ENCODE measurements at places on chromosomes 16 and 17.
A peak's percentile ranks its signal among the peaks of the same experiment; 100 is the strongest.

- H3K4me3 ChIP-seq: no peak overlapping the region
- no peak for DNase-seq
- H3K36me3 ChIP-seq: no peaks in the 10 kb centered on the region
- H3K27me3 ChIP-seq: peaks cover 7% of the 10 kb centered on the region
- no peak overlapping the region for H3K27ac ChIP-seq
- H3K4me1 ChIP-seq: no peaks in the 10 kb centered on the region
Observed at GRCh38 chr16:77790912-77791311, 2.5 kb downstream of the VAT1L start.

DNA sequence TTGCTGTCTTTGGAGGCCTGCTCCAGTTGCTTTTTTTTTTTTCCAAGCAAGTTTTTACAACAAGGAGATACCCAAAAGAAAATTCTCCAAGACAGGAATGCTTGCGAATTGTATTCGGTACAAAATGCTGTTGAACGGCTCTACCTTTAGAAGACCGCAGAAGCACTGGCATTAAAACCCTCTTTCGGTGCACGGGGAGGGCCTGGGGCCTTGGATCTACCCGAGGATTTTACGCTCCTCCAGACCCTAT is 1.3 kb upstream of the HELZ start:
- H3K27me3 ChIP-seq: no peaks in the 10 kb centered on the region
- peaks cover 3% of the 10 kb centered on the region for H3K36me3 ChIP-seq
- DNase-seq: no peak
- H3K27ac ChIP-seq: no peak overlapping the region
- peaks cover 13% of the 10 kb centered on the region for H3K4me1 ChIP-seq

- no peak overlapping the region for H3K27ac ChIP-seq
- no peak for DNase-seq
- peak overlapping the region; percentile 78 for H3K4me3 ChIP-seq
- H3K4me1 ChIP-seq: peaks cover 5% of the 10 kb centered on the region
- H3K36me3 ChIP-seq: no peaks in the 10 kb centered on the region
Observed at GRCh38 chr16:88568710-88569613, 1.2 kb upstream of the ZC3H18 start.

DNA sequence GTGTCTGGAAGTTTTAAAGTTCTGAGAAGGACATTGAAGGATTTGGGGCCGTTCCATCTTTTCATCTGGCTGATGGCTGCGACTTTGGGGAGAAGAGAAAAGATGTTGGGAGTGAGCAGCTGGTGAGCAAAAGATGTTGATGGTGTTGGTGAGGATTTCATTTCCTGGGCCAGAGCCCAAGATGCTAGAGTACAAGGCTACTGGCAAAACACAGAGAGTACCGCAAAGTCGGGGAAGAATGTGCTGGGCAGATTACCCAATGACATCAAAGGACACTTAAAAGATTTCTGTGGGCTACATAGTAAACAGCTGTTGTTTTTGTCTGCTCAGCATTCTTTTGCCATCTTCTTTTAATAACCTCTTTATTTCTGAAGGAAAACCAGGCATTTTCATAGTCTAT is 49.4 kb upstream of the GAS7 start:
- no peak for DNase-seq
- H3K27ac ChIP-seq: no peak overlapping the region
- no peak overlapping the region for H3K4me3 ChIP-seq
- no peaks in the 10 kb centered on the region for H3K36me3 ChIP-seq

DNA sequence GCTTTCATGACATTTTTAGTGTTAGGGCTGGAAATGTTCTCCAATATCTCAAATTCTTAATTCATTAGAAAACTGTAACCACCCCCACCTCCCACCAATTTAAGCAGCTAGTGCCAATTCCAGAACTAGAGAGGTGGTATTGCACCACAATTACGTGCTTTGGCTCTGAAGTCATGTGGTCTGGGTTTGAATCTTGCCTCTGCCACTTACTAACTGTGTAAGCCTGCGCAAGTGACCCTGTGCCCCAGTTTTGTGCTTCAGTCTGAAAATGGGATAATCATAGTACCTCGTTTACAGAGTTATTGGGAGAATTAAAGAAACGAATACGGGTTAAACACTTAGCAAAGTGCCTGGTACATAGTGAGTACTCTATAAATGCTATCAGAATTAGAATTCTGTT is 14.2 kb upstream of the MPHOSPH6 start:
- no peak for DNase-seq
- H3K27ac ChIP-seq: no peak overlapping the region
- no peak overlapping the region for H3K4me3 ChIP-seq
- no peaks in the 10 kb centered on the region for H3K36me3 ChIP-seq
- H3K4me1 ChIP-seq: no peaks in the 10 kb centered on the region
- H3K27me3 ChIP-seq: no peaks in the 10 kb centered on the region

- H3K27ac ChIP-seq: no peak overlapping the region
- no peaks in the 10 kb centered on the region for H3K4me1 ChIP-seq
- H3K4me3 ChIP-seq: no peak overlapping the region
- H3K27me3 ChIP-seq: no peaks in the 10 kb centered on the region
- no peak for DNase-seq
- H3K36me3 ChIP-seq: no peaks in the 10 kb centered on the region
Observed at GRCh38 chr17:69560987-69561441, 146.5 kb downstream of the MAP2K6 start.

- DNase-seq: no peak
- no peaks in the 10 kb centered on the region for H3K4me1 ChIP-seq
- no peak overlapping the region for H3K27ac ChIP-seq
Observed at GRCh38 chr16:86066811-86067210, 167.8 kb downstream of the IRF8 start.

GRCh38 chr17:7167832-7168231 is 11.3 kb downstream of the ASGR1 start:
- no peaks in the 10 kb centered on the region for H3K36me3 ChIP-seq
- DNase-seq: no peak
- H3K4me1 ChIP-seq: no peaks in the 10 kb centered on the region
- no peaks in the 10 kb centered on the region for H3K27me3 ChIP-seq
- H3K27ac ChIP-seq: no peak overlapping the region
- H3K4me3 ChIP-seq: no peak overlapping the region

DNA sequence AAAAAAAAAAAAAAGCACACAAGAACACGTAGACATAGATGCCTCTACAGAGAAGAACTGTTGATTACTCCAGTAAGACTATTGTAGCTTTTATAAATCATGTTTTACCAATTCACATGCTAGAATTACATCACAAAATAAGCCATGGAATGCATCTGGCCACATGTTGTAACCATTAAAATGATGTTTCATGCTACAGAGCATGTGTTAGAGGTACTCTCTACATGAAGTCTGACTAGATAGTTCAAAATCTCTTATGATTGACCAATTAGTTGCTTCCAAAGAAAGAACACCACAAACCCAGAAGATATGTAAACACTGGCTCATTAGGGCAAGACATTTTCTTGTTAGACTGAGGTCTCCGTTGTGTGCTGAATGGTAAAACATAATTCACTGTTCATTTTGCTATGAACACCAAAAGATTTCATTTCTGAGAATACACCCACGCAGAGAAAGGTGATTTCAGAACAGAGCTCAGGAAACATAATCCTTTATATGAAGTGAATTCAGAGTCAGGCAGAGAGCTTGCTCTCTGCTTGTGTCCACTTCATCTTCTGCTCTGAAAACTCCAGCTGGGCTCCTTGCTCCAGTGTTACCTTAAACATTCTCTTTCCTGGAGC is 411.4 kb upstream of the SOX9 start:
- H3K4me3 ChIP-seq: no peak overlapping the region
- no peaks in the 10 kb centered on the region for H3K36me3 ChIP-seq
- H3K27me3 ChIP-seq: no peaks in the 10 kb centered on the region
- H3K27ac ChIP-seq: no peak overlapping the region

DNA sequence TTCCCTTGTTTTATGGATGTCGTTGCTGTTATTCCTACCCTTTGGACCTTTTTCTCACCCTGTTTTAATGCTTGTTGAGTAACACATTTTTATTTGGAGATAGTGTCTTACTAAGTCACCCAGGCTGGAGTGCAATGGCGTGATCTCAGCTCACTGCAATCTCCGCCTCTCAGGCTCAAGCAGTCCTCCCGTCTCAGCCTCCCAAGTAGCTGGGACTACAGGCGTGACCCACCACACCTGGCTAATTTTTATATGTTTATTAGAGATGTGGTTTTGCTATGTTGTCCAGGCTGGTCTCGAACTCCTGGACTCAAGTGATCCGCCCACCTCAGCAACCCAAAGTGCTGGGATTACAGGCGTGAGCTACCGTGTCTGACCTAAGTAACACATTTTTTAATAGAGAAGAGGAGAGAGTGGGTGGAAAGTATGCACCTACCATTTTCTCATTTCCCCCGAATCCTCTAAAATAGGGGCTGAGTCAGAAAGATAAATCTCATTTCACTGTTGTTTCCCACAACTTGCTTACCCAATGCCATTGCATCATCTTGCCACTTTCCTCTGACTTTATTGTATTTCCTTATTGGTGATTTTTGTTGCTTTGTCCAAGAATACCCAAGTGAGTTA is 7.0 kb downstream of the DHX40 start:
- no peaks in the 10 kb centered on the region for H3K27me3 ChIP-seq
- H3K4me3 ChIP-seq: no peak overlapping the region
- 0 out of 2 replicates have a peak overlapping the region, but pooled peaks have one; percentile 20 for H3K27ac ChIP-seq
- H3K4me1 ChIP-seq: peaks cover 4% of the 10 kb centered on the region
- no peak for DNase-seq

DNA sequence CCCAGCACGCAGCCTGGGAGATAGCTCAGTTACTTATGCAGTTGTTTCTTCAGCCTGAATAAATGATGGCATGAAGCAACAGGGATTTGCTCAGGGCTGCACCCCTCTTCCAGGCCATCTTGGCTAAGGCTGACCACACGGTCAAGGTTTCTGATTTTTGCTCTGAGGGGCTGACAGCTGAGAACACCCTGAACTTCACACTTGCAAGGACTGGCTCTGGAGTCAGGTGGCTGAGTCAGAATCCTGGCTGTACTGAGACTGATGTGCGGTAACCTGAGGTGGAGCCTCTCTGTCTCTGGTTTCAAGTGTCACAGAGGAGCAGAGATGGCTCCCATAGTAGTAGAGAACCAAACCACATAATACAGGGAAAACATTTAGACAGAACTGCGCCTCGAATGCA is 4.8 kb downstream of the MTHFSD start:
- H3K27me3 ChIP-seq: no peaks in the 10 kb centered on the region
- no peak for DNase-seq
- no peaks in the 10 kb centered on the region for H3K4me1 ChIP-seq
- no peak overlapping the region for H3K27ac ChIP-seq
- H3K36me3 ChIP-seq: no peaks in the 10 kb centered on the region
- no peak overlapping the region for H3K4me3 ChIP-seq

- H3K4me3 ChIP-seq: no peak overlapping the region
- H3K27ac ChIP-seq: no peak overlapping the region
- H3K4me1 ChIP-seq: no peaks in the 10 kb centered on the region
- no peaks in the 10 kb centered on the region for H3K27me3 ChIP-seq
- peaks cover 3% of the 10 kb centered on the region for H3K36me3 ChIP-seq
Observed at GRCh38 chr16:87979352-87979751, 28.1 kb downstream of the BANP start.

DNA sequence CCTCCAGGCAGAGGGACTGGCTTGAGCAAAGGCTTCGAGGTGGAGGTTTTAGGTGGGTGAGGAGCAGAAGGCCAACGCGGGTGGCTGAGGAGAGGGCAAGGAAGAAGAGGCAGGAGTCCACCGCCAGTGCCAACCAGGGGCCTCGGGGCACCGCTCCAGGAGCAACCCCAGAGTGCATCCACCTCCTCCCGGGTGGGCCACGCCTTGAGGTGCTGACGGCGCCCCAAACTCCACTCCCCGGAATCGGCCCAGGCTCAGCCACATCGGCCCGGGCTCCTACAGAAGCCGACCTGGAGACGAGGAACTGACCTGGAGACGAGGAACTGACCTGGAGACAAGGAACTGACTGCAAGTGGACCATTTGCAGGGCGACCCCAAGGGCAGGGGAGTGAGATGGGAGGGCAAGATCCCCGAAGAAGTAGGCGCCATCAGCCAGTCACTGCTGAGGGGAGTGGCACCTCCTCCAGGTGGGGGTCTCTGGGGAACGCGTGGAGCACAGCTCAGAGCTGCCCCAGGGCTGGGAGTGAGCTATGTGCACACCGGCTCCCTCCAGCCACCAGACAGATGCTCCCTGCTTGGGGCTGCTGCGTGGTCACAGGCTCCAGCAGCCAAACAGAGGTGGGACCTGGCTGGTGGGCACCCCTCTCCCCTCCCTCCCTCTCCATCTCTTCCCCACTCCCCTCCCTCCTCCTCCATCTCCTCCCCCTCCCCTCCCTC is 29.2 kb upstream of the CBFA2T3 start:
- H3K27me3 ChIP-seq: no peaks in the 10 kb centered on the region
- H3K27ac ChIP-seq: no peak overlapping the region
- H3K4me3 ChIP-seq: no peak overlapping the region
- H3K36me3 ChIP-seq: no peaks in the 10 kb centered on the region
- H3K4me1 ChIP-seq: no peaks in the 10 kb centered on the region
- no peak for DNase-seq

DNA sequence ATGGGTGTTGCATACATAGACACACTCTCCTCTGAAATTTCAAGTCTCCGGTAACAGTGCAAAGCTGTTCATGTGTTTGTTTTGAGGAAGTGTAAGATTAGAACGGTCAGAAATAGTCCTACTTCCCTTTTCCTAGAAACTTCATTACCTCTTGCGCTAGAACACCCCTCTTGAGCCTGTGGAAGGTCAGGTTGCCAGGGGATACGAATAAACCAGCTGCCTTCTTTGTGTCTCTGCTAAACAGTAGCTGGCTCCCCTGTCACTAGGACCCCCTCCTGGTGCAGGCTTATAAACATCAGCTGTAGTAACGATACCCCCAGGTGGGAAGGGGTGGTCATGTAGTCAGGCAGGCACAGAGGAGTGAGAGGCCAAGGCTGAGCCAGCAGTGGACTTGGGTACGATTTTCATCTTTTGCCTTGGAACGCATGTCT is 113.4 kb upstream of the RCVRN start:
- H3K27me3 ChIP-seq: no peaks in the 10 kb centered on the region
- H3K36me3 ChIP-seq: no peaks in the 10 kb centered on the region
- DNase-seq: peak; percentile 56
- no peak overlapping the region for H3K4me3 ChIP-seq

- H3K27me3 ChIP-seq: no peaks in the 10 kb centered on the region
- H3K27ac ChIP-seq: no peak overlapping the region
- peaks cover 13% of the 10 kb centered on the region for H3K4me1 ChIP-seq
- DNase-seq: no peak
- H3K36me3 ChIP-seq: peaks cover 7% of the 10 kb centered on the region
- no peak overlapping the region for H3K4me3 ChIP-seq
Observed at GRCh38 chr17:57595426-57595825, 149.7 kb downstream of the CCDC182 start.

DNA sequence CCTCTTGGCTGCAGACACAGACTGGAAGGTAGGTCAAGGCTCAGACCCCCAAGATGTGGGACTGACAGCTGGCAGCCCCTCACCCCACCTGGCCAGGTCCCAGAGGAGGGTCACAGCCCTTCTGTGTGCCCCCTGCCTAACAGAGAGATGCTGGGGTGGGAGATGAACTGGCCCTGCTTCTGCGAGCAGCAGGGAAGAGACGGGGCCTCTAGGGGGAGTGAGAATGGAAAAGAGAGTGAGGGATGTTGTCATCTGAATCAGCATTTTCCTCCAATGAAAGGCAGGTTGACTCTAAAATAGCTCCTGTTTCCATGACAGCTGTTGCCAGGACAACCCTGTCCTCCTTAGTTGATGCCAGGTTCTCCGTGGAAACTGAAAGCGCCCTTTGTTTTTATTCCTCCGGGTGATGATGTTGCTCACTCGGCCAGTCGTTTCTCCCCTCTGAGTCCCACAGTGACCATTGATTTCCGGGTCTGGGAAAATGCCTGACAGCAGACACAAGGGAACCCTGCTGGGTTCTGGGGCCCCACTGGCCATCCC is 4.9 kb upstream of the NDRG4 start:
- no peaks in the 10 kb centered on the region for H3K27me3 ChIP-seq
- no peaks in the 10 kb centered on the region for H3K36me3 ChIP-seq
- H3K4me3 ChIP-seq: no peak overlapping the region
- peak; percentile 59 for DNase-seq

All from GM12878 (cell line).